ENCODE measurements at places on chromosomes 6 and 20. TPM values are rescaled to one million over a fixed set of nuclear protein-coding genes. Genes with fewer than 3 reads are reported as not detected.

LRRN4 gene
- 0.76 TPM for total RNA-seq

ERGIC3 gene
- total RNA-seq, result 630 TPM

NRSN1 gene
- not detected for total RNA-seq

GPLD1 gene
- 0.22 TPM for total RNA-seq

MCHR2 gene
- 0.15 TPM for total RNA-seq

PKHD1 gene
- total RNA-seq, result 0.02 TPM

MROH8 gene
- 2.1 TPM for total RNA-seq

DNA sequence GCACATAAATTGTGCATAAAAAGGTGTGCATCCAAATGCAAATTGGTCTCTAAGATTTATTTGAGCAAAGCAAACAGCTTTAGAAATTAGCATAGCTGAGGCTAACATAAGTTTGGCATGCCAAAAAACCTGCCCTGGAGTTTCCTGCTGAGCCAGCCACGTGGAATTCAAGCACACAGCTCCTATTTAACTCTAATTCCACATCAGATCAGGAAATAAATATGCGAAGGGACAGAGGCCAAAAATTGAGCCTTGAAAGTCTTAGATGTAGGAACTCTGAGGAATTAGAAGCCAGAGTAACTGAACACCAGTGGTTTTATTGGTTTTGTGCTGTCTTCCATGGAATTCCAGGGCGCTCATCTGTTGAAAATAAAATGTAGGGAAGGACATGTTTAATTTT lies 19.6 kb downstream of the SOBP start:
- DNase-seq, result no peak

- DNase-seq, result no peak
Observed at GRCh38 chr6:122075917-122076316, 323.5 kb upstream of the HSF2 start.

- DNase-seq, result no peak
Observed at GRCh38 chr6:167750956-167751358, 75.8 kb upstream of the AFDN start.

- DNase-seq, result no peak
Observed at GRCh38 chr6:118536478-118536877, 11.6 kb upstream of the PLN start.

GRCh38 chr20:58128635-58129625 lies 99.5 kb downstream of the ANKRD60 start:
- DNase-seq, result peak; percentile 41

GRCh38 chr6:109121411-109121810 lies 26.1 kb downstream of the CEP57L1 start:
- DNase-seq, result peak; percentile 18

GRCh38 chr6:64146876-64147275 lies 511.3 kb downstream of the PHF3 start:
- DNase-seq, result peak; percentile 26

DNA sequence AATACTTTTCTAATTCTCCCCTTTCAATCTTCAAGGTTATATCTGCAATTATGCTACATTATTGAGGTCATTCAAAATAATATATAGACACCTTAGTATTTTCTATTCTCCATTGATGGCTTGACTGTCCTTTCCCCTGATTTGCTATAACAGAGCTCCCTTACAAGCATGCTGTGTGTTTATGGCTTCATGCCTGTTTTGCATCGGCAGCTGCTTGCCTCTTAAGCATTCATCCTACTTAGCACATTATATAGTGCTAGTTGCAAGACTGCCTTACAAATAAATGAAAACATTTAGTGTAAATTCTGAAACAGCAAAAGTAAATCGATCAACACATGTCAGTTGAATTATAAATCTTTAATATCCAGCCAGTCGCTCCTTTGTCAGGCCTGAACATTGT lies 476.2 kb upstream of the POU3F2 start:
- no peak for DNase-seq

DNA sequence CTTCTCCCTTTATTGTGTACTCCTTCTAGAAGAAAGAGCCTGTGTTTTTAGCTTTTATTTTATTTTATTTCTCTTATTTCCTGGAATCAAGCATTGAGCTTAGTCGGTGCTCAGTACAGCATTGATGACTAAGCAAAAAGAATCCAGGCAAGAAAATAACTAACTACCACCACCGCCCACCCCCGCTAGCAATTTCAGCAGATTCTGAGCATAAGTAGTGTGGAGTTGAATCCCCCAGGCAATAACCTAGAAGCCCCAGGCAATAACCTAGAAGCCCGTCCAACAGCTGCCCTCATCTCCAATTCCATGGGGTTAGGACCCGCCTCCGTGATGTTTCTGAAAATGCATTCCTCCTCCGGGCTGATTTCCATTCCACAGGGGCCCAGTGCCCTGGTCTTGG lies 258.0 kb upstream of the TAB2 start:
- DNase-seq, result no peak
